Ascending aorta (tissue), 2 donors: ENCODE measurements at places on chromosomes 7 and 10. TPM values are rescaled to one million over a fixed set of nuclear protein-coding genes. Genes with fewer than 3 reads are reported as not detected.

GTF2IRD1 gene
- total RNA-seq, result 7.5 TPM

MACROH2A2 gene
- 8.2 TPM for total RNA-seq

DYNC1I1 gene
- 13.2 TPM for total RNA-seq

A1CF gene
- total RNA-seq, result not detected

PCGF6 gene
- total RNA-seq, result 9.7 TPM

ANKMY2 gene
- 11.2 TPM for total RNA-seq

PRKCQ gene
- total RNA-seq, result not detected
